ENCODE measurements at places on chromosomes 6 and 20. TPM values are rescaled to one million over a fixed set of nuclear protein-coding genes. Genes with fewer than 3 reads are reported as not detected.
A peak's percentile ranks its signal among the peaks of the same experiment; 100 is the strongest.

Gene C20orf144
- not detected for total RNA-seq

Gene NR2E1
- not detected for total RNA-seq

Gene HCK
- 68.1 TPM for total RNA-seq

Gene NNAT
- total RNA-seq = not detected

Gene PPP1R16B
- total RNA-seq = 8.1 TPM

Gene EYS
- not detected for total RNA-seq

Gene NFATC2
- total RNA-seq = 28.1 TPM

Gene DPPA5
- total RNA-seq = not detected

Gene ALDH8A1
- 0.61 TPM for total RNA-seq

Gene BMP6
- total RNA-seq = 1.0 TPM

Gene HUS1B
- 0.84 TPM for total RNA-seq

Gene PDE10A
- total RNA-seq = 2.0 TPM

Gene VSTM2L
- 47.2 TPM for total RNA-seq

Gene CRISP2
- not detected for total RNA-seq

Gene CLVS2
- total RNA-seq = not detected

- DNase-seq = no peak
Observed at GRCh38 chr20:289693-290083, 862 bp downstream of the C20orf96 start.

- no peak for DNase-seq
Observed at GRCh38 chr6:126102358-126102757, 116.0 kb downstream of the TRMT11 start.

- DNase-seq = no peak
Observed at GRCh38 chr6:170459451-170459850, 93.7 kb downstream of the PSMB1 start.

GRCh38 chr6:28135393-28135792 lies 6.3 kb upstream of the ZKSCAN8 start:
- no peak for DNase-seq

DNA sequence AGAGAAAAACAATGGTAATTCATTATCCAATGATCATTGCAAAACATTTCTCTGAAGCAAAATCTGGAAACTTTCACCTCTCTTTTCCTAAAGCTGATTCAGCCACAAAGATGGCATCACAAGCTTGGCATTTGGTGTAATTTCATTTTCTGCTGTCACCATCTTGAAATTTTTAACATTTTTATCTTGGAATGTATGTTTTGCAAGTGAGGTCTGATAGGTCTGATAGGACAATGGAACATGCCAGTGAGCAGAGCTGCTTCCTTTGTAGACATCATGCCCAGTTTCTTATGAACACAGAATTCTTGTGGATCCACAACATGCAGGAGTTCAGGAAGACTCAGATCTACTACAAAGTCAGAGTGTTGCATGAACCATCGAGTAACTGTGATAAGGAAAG lies 969.6 kb downstream of the EYS start:
- DNase-seq = no peak

DNA sequence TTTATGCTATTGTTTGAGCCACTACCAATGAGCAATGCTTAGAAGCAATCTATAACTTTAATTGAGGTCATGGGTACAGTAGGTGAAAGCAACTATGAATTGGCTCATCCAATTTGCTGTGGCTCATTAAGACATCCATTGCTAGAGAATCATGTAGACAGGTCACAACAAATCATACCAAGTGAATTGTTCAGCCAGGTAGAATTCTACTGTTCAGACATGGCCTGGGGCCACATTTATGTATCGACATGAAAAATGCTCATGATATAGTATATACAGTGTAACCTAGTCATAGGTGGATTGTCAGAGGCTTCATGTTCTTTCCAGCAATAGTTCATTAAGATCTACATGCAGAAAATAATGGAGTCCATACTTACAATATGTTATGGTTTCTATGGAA lies 633.7 kb upstream of the EYS start:
- no peak for DNase-seq

GRCh38 chr6:156747715-156748114 lies 29.5 kb upstream of the ARID1B start:
- no peak for DNase-seq

- DNase-seq = no peak
Observed at GRCh38 chr6:3627956-3628835, 123.3 kb downstream of the PXDC1 start.

DNA sequence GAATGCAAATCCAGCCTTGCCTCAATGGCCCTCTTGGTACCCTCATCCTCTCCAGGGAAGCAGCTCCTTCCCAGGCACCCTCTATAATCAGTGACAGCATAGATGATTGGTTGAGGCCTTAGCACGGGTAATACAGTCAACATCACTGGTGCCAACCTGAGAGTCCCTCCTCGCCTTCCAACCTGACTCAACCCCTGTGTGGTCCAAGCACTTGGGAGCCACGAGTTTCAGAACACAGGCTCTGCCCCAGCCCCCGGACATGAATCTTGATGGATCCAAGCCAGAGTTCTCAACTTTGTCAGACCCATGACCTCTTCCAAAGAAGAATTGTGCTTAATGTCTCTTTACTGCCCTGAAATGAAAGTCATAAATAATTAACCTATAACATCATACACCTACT lies 213.9 kb downstream of the PREX1 start:
- no peak for DNase-seq

DNA sequence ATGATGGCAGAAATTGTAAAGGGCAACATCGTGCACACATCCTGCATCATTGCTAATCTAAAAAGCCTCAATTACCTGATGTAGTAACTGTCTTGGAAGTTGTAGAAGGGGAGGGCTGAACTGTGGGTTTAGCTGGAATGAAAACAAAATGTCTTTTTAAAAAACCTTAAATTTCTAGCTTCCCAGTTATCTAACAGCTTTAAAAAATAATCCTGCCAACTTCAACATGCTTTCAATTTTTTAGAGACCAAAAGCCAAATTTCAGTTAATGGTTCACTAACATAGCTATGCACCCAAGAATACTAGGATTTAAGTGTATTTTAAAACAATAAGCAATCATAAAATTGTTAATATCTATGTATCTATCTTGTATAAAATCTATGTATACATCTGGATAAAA lies 11.9 kb downstream of the CD164 start:
- no peak for DNase-seq

DNA sequence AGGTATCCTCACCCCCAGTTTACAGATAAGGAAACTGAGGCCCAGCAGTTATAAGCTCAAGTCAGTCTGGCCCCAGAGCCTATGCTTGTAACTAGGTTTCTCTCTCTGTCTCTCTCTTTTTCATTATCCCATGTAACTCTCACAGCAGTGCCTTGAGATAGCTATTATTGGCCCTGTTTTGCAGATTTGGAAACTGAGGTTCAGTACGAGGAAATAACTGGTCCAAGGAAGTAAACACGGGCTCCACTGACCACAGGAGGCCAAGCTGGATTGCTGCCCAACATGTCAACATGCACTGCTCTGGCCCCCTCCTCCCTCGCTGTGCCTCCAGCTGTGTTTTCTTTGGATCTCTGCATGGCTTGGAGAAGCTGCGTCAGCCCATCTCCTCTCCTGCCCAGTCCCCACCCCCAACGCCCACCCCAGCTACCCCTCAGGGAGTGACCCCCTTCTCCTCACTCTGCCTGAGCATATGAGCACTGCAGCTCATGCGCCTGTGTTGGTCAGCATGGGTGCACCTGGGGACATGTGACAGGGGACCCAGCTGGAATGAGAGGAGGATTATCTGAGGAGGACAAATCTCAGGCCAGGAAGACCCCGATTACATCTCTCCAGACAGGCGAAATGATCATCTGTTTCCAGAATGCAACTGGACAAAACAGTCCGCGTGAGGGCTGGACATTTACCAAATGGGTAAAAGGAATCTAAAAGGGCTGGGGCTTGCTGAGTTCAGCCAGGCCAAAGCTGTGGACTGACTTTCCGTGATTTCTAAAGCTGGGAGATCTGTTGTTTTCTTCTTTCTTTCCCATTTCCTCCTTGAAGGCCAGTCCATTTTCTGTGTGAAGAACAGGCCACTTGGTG lies 7.8 kb upstream of the PLTP start:
- no peak for DNase-seq

- DNase-seq = no peak
Observed at GRCh38 chr20:46420878-46421277, 14.5 kb upstream of the ELMO2 start.

GRCh38 chr6:148831064-148831463 lies 84.2 kb downstream of the UST start:
- DNase-seq = no peak

DNA sequence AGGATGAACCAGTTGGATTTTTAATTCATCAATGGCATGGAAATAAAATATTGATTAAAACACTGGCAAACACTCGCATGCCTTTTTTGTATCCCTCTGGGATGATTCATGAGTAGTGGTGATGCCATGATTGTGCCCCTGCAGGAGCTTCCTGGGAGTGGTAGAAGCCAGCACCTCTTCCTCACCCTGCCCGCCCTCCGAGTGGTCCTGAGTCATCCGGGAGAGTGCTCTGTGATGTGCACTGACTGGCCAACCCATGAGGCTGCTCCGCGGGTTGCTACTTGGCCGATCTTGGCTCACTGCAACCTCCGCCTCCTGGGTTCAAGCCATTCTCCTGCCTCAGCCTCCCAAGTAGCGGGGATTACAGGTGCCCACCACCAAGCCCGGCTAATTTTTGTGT lies 27.4 kb downstream of the GJA10 start:
- DNase-seq = no peak

DNA sequence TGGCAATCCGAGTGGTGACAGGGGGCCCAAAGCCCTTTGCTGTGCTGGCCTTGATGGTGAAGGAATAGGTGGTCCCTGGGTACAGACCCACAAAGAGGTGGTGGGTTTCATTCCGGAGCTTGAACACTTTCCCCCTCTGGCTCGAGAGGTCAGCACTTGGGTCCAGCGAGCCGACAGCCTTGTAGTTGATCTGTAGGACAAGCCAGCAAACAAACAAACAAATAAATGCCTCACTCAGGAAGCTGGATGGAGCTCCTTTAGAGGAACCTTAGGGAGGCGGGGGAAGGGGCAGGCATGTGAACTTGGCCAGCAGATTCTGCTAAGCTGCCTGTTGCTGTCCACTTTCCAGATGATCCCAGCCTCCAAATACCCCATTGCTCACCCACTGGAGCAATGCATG lies 733.9 kb upstream of the CHD6 start:
- no peak for DNase-seq

DNA sequence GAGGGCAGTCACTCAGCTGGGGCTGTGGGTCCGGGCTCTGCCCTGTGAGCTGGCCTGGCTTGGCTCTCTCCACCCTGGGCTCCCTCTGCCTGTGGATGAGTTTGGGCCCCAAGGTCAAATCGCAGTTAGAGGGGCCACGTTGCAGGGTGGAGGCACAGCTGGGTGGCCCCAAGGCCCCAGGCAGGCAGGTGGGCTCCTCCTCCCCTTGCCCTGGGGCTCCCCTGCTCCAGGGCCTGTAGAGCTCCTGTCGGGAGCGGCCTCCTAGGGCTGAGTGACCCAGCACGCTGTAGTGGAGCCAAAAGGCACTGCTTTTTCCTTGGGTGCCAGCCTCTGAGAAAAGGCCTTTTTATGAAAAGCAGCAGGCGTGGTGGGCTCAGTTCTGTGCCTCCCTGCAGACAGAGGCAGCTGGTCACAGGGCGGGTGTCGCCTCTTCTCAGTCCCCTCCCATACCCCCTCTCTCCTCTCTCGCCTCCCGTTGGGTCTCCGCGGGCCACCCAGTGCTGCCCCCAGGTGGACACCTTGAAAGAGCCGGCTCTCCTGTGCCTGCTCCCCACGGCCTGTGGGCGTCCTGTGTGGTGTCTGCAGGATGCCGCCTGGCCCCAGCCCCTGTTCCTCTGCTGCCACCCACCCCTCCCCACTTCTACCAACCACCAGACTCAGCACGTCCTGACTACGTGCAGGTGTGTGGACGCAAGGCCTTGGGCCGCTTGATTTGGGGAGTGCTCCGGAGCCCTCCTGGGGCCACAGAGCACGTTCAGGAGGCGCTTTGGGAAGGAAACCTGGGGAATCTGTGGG lies 13.2 kb downstream of the SS18L1 start:
- DNase-seq = peak; percentile 85

DNA sequence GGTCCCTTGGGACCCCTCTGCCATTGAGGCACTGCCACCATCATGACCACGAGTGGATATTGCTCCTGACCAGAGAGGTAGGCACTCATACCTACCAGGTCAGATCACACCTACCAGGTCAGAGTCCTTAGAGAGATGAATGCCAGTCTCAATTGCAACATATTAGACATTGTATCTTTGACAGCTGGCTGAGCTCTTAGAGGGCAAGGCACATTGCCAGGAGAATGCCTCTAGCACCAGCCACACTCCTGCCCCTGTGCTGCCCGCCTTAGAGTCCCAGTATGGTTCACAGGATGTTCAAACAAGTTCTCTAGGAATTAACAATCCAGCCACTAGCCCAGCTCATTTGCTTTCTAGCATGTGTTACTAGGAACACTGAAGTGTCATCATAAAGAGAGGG lies 65.9 kb downstream of the TMEM244 start:
- no peak for DNase-seq

- no peak for DNase-seq
Observed at GRCh38 chr20:58670102-58670501, 19.0 kb downstream of the STX16 start.

- DNase-seq = no peak
Observed at GRCh38 chr6:85461798-85462170, 11.9 kb downstream of the NT5E start.

DNA sequence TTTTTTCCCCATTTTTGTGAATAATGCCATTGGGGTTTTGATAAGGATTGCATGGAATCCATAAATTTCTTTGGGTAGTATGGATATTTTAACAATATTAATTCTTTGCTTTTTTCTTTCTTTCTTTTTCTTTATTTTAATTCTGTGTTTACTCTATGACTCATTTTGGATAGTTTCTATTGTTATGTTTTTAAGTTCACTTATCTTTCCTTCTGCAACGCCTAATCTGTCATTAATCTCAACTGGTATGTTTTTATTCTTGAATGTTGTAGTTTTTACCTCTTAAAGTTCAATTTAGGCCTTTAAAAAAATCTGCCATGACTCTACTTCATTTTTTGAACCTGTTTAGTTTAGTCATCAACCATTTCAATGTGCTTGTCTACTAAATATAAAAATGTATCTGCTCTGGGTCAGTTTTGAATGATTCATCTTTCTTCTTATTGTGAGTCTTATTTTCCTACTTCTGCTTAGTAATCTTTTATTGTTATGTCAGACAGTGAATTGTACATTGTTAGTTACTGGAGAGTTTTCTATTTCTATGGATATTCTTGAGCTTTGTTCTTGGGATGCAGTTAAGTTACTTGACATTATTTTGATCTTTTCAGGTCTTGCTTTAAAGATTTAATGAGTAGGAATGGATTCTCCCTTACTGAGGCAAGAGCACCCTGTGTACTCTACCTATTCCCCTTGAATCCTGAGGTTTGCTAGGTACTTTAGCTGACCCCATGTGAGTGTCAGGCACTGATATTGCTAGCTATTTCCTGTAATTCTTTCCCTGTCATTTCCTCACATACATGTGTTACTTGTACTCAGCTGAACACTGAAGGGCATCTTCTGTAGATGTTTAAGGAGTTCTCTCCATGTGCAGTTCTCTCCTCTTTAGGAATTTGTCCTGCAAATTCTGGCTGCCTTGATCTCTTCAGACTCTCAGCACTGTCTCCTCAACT lies 104.2 kb downstream of the TFAP2B start:
- DNase-seq = no peak

- DNase-seq = no peak
Observed at GRCh38 chr6:107714104-107714503, 110.0 kb downstream of the SCML4 start.

- no peak for DNase-seq
Observed at GRCh38 chr20:40753472-40753871, 64.4 kb upstream of the MAFB start.
